ENCODE measurements at places on chromosomes 5 and 9. TPM values are rescaled to one million over a fixed set of nuclear protein-coding genes. Genes with fewer than 3 reads are reported as not detected.

Gene SRD5A1
- 3.3 TPM for total RNA-seq

Gene TRIM36
- 1.4 TPM for total RNA-seq

Gene SLC6A7
- total RNA-seq, result not detected

Gene FOXD1
- not detected for total RNA-seq

Gene GABRA1
- total RNA-seq, result not detected

Gene SPINK7
- total RNA-seq, result not detected
